ENCODE measurements at places on chromosomes 4 and X.

DNA sequence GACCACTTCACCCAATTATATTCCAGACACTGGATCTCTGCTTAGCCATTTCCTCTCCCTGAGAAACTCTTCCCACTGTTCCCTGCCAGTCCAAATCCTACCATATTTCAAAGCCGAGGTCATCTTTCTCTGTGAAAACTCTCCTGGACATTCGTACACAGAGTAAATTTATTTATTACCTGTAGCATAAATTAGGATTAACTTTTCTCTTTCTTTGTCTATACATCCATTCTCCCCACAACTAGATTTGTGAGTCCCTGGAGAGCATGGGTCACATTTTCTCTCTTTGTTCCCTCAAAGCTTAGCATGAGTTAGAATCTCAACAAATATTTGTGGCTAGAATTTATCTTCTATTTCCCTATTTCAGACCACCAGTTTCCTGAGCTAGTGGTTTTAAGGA lies 27.8 kb upstream of the SMIM10 start:
- DNase-seq, result no peak

- no peak for DNase-seq
These were observed 29.4 kb downstream of the DTHD1 start for GRCh38 chr4:36310793-36311192.

GRCh38 chrX:139078761-139079280 lies 367.3 kb upstream of the FGF13 start:
- no peak for DNase-seq

DNA sequence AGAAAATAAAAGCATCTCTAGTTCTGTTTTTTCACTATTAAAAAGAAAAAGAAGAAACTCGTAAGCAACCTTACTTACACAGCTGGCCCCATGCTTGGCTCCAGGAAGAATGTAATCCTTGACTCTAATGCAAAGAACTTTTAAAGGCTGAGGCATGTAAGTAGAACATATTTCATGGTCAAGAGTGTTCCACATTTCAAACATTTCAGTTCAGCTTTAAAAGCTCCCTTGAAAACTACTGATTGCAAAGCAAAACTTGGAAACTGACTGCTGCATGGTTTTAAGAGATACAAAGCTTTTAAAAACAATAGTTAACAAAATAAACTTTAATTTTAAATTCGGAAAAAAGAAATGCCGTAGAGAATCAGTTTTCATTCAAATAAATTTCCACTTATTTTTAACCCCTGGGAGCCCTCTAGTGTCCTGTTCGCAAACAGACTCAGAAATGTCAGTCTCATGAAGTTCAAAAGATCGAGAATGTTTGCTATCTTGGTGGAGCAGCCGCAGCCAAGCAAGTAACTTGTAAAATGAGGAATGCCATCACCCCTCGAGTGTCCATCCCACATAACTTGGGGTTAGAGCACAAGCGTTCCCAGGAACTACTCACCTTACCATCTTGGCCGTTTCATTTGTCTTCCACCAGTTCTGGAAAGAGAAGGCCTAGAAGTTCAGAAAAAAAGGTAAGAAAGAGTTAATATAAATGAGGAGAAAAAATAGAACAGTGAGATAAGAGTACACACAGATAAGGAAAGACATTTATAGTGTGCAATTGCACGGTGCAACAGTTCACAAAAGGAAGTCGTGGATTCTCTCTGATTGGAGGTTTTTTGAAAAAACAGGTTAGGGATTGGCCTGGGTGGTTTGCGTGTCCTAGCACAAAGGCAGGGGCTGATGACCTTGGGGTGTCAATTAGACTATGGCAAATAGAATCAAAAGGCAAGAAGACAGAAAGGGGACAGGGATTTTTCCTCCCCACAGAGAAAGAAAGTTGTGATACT lies at the start of gene GASK1B:
TSS of gene GASK1B (minus strand) at position 765 of the 998 bp plus-strand sequence. CDS start 1,650 bp downstream, outside the sequence.
- no peak for DNase-seq

GRCh38 chr4:46931981-46932380 lies 22.9 kb upstream of the COX7B2 start:
- peak; percentile 1 for DNase-seq

- no peak for DNase-seq
These were observed 563.0 kb upstream of the NR3C2 start for GRCh38 chr4:149005191-149005590.
